Stimulated activated CD8-positive, alpha-beta memory T cell treated with anti-CD3 and anti-CD28 coated beads, Interleukin-4, amount 100 ng/mL, for 48 hours (primary cell): ENCODE measurements at places on chromosomes 4 and X.

DNA sequence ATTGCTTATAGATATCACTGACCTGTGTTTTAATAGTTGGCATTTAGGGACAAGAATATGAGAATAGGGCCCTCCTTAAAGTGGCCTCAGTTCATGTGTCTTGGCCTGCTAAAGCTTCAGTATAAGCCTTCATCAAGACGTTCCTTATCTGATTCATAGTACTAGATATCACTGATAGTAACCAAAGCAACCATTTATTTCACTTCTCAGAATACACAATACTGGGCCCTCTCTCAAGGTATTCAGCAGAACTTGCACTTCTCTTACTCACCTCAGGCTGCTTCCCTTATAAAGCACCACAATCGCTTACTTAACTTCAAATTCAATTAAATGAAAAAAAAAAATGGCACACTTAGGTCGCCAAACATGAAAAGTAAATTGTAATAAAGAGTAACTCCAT, 259.4 kb upstream of the PCDH7 start:
- no peak for DNase-seq

- DNase-seq: no peak
These were observed 172.3 kb downstream of the SHROOM3 start for GRCh38 chr4:76607266-76607799.

GRCh38 chr4:126719852-126720251, 912.9 kb upstream of the INTU start:
- no peak for DNase-seq

- DNase-seq: no peak
These were observed 165.7 kb downstream of the KDR start for GRCh38 chr4:54959651-54960116.

- DNase-seq: no peak
These were observed 112.0 kb upstream of the MAGEB18 start for GRCh38 chrX:26026179-26026578.

- DNase-seq: no peak
These were observed 192.7 kb upstream of the NUDT6 start for GRCh38 chr4:123114915-123115756.

DNA sequence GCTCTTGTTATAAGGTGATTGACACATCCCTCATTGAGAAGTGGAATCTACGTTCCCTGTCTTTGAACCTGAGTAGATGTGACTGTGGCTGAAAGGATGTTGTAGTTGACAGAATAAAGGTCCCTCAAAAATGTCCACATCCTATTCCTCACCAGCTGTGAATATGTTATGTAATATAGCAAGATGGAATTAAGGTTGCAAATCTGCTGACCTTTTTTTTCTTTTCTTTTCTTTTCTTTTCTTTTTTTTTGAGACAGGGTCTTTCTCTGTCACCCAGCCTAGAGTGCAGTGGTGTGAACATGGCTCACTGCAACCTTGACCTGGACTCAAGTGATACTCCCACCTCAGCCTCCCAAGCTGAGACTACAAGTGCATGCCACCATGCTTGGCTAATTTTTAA, 7.2 kb upstream of the CCNG2 start:
- DNase-seq: no peak

GRCh38 chr4:8589336-8589735, 3.2 kb upstream of the CPZ start:
- no peak for DNase-seq

DNA sequence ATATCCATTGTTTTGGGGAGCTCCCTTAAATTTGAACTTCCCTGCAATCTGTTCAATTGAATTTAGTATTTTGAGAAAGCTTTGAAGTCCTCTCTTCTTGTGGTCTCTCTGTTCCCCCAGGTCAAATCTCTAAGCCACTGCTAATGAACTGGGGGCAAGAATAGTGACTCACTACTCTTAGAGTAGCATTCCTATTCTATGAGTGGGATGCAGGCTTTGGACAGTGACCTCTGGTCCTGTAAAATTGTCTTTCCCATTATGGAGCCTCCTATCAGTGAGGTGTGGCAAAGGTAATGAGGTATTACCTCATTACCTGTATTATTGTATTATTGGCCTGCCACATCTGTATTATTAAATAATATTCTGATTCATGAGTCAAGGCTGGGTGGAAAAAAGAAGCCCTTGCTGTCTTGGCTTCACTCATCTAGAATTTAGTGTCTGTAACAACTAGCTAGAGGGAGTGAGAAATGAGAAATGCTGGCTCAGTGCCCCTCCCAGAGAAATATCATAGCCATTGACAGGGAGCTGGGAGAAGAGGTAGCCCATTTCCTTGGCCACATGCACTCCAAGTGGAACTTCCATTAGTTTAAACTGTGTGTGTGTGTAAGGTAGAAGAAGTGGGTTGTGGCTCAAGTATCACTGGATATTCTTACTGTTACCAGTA, 393.9 kb upstream of the CTSO start:
- no peak for DNase-seq

DNA sequence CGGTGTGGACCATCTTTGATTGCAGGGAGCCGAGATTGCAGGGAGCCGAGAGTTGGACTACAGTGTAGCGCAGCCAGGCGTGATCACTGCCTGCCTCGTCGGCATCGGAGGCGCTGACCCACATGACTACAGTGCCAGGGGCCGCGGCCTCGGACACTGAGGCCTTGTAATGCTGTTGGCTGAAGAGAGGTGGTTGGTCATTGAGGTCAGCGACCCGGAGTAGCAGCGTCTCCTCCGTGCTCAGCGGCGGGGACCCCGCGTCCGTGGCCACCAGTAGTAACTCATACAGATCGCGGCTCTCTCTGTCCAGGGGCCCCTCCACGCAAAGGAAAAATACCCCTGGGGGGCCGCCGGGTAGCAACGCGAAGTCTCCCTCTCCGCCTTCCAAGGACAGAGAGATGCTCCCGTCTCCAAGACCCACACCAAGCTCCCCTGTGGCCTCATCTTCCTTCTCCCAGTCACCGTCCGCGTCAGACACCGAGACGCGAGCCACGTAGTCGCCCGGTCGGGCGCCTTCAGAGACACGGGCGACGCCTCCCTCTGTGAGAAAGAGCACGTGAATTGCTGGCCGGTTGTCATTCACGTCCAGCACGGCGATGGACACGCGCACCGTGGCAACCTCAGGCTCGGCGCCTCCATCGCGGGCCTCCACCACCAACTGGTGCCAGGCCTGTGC, 1.9 kb downstream of the DCHS2 start:
- DNase-seq: no peak

DNA sequence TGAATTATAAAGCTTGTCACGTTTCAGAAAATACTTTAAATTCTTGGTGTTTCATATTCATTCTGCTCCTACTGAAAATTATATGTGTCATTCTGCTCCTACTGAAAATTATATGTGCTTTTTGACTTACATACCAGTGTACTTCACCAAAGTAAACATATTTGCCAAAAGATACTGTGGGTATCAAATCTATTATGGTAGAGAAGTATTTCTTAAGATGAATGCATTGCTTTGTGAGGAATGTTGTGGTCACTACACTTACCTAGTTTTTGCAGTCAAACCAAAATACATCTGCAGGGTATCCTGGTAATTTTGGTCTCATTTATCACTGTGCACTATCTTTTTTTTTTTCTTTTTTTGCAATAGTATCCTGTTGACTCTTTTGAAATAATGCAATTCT, 287.7 kb upstream of the MAD2L1 start:
- no peak for DNase-seq

DNA sequence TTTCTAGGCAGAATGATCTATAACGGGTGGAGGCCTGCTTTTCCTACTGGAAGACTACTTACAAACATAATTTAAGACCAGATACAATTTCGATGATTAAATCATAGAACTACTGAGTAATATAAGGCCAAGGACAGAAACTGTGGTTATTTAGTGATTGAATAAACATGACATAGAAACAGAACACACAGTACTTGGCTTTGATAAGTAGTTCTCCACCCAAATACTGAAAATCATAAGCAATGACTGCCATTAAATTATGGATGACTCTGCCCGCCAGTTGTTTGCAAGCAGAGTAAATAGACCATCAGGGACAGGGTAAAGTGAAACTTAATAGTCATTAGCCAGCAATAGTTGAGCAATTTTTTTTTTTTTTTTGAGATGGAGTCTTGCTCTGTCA, 17.2 kb upstream of the SMIM14 start:
- DNase-seq: no peak

DNA sequence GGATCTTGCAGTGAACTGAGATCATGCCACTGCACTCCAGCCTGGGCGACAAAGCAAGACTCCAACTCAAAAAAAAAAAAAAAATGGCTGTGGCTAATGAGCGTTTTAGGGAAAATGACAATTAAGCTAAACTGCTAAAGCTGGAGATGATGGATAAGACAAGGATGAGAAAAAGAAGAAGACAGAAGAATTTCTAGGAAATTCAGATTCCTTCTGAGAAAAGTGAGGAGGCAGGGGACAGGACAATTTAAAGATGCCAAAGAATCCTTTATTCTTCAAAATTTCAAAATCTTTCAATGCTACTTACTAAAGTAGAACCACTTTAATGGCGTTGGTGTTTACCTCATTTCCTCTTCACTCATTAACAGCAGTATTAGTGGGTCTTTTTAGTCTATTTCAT, 7.7 kb downstream of the PALLD start:
- no peak for DNase-seq

DNA sequence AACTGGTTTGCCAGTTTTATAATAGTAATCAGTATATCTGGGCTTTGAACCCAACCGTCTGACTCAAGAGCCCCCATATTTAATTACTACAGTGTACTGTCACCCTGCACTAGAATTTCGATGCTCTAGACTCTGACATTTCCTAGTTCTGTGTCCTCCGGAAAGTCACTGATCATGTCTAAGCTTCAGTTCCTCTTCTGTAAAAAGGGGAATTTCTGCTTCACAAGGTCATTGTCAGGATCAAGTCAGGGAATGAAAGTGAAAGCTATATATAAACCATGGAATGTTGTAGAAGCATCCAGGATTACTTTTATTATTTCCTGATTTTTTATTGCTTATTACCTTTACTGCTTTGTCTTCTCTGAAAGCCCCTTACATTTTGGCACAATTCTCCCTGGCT, 4.0 kb upstream of the KCNIP4 start:
- no peak for DNase-seq

- DNase-seq: no peak
These were observed 39.4 kb downstream of the MGST2 start for GRCh38 chr4:139704915-139705485.

DNA sequence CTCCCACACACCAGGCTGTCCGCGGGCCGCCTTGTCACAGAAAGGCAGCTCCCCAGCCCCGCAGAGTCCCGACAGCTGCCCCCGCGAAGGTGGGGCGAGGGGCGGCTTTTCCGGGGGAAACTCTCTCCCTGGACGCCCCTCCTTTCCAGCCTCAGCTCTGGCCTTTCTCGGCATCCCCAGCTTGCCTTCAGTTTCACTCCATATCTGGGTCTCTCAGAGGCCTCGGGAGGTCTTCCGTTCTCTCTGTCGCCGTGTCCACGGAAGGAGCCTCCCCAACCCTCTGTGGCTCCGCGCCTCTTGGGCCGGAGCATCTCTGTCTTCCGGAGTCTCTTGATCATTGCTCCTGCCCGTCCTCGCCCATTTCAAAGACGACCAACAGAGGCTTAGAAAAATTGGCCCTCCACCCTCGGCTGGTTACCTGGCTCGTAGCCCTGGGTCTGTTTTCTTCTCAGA, 6.1 kb upstream of the MSX1 start:
- no peak for DNase-seq

GRCh38 chrX:29397506-29397905, 810.3 kb downstream of the IL1RAPL1 start:
- DNase-seq: no peak

GRCh38 chrX:74104356-74105015, 199.5 kb upstream of the ZCCHC13 start:
- no peak for DNase-seq

DNA sequence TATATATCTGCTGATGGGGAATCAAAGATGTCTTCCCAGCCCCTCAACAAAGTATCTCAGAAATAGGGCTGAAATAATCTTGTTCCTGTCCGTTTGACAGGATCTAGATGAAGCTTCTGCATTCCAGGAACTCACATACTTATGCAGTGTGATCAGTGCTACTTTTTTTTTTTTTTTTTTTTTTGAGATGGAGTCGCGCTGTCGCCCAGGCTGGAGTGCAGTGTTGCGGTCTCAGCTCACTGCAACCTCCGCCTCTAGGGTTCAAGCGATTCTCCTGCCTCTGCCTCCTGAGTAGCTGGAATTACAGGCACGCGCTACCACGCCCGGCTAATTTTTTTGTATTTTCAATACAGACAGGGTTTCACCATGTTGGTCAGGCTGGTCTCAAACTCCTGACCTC, 36.4 kb downstream of the DHX15 start:
- DNase-seq: no peak

- no peak for DNase-seq
These were observed 22.3 kb downstream of the QRFPR start for GRCh38 chr4:121358473-121358872.

DNA sequence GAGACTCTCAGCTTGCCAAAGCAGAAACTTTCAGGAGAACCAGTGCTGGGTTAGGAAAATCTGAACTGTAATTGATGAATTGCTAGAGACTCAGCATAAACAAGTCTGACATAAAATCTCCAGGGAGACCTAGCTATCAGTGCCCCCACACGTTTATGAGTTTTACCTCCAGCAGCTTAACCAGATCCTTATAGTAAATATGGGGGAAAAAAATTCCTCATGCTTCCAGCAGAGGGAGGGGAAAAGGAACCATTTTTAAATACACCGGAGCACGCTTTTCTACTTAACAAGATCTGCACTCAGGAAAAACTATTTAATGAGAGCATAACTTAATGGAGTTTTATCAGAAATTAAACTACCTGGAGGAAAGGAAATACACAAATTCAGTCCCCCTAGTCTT, 1040.7 kb upstream of the INTU start:
- DNase-seq: no peak

DNA sequence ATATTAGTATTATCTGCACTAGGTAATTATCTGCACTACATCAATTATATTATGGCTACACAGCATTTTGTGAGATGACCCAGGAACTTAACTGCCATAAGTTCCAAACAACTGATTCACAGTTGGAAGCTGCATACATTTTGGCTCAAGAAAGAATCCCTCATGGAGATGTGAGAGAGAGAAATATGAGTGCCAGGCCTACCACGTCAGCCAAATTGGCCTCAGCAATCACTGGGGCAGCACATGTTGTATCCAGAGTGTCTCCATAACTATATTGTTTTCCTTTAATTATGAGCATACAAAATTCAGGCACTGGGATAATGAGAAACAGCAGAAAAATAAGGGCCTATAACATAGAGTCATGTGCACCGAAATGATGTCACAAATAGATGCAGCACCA, 174.2 kb upstream of the DMD start:
- DNase-seq: no peak

DNA sequence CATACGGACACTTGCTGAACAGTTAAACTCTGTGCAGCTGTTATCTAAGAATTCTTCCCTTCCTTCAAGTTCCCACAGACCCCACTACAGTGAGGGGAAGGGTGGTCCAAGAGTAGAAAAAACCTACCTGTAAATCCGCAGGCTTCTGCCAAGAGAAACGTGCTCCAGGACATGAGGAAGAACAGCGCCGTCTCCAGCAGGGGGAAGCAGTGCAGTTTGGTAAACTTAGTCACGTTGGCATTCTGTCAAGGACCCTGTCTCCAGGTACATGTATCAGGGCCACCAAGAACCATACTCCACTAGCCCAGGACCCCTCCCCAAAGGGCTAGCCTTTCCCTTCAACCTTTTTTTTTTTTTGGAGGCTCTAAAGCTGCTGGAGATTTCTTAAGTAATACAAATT, 79.9 kb downstream of the CHST7 start:
- no peak for DNase-seq
